WTC11 (cell line): ENCODE measurements at places on chromosomes 4 and X. TPM values are rescaled to one million over a fixed set of nuclear protein-coding genes. Genes with fewer than 3 reads are reported as not detected.

DNA sequence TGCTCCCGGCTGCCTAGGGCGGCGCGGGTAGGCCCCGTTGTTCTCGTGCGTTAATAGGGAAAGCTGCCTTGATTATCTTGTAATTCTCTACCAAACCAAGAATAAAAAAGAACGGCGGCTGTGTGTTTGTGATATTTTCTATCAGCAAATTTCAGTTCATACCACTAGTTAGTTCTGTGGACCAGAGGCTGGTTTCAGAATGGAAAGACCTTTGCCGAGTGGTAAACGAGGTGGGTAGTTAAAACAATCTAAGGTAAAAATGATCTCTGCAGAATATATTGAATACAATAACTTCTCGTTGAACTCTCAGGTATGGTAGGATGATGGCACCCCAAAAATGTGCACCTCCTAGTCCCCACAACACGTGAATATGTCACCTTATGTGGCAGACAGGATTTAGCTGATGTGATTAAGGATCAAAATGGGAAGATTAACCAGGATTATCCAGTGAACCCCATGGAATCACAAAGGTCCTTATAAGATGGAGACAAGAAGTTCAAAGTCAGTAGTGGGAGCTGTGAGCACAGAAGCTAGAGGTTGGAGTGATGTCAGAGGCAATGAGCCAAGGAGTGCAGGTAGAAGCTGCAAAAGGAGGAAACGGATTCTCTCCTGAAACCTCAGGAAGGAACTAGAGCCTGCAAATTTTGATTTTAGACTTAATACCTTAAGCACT lies 574 bp upstream of the CFAP97 start:
- DNase-seq = no peak

GRCh38 chr4:71847300-71847699 lies 63.4 kb upstream of the GC start:
- no peak for DNase-seq

DNA sequence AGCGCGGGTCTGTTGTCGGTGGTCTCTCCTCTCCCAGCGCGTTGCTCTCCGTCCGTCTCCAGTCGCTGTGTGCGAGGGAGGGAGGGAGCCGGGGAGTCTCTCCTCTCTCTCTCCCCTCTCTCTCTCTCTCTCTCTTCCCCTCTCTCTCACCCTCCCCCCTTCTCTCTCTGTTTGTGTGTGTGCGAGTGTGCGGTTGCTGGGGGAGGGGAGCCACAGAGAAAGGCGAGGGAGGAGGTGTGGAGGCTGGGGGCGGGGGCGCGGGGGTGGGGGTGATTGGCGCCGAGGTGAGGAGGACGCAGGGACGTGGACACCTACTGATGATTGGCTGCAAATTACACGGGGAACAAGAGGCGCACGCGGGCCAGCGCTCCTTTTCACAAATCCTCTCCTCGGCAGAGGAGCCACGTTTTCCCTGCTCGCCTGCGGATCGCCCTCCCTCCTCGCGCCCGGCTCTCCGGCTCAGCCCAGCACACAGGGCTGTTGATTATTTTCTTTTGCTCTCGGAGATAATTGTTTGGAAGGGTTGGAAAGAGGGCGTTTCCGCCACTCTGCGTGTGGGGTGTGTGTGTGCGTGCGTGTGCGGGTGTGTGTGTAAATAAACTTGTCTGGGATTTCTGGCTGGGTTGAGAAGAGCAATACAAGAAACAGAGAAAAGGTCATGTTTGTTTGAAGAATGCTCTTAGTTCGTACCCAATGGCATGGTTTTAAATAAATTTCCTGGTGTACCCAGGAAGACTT lies at the start of gene CXXC4:
Gene CXXC4 (minus strand): TSS at position 73 of the 738 bp plus-strand sequence. CDS start 3,092 bp downstream, outside the sequence.
- peak; percentile 80 for DNase-seq

DNA sequence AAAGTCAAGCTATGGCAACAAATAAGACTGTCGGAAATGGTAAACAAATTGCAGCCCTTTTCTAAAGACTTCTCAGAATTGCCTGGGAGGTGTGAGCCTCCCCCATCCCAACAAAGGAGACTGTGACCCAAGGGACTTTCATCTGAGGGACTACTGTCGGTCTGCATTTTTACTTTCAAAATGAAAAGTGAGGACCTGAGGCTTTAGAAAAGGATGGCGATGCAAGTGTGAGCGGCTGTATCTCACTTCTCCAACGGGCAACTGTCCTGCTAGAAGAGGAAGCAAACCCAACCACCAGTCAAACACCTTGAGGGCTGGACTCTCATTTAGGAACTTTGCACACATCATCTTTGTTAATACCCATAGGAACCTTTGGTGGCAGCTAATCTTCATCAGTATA lies 62.6 kb upstream of the CLNK start:
- no peak for DNase-seq

DNA sequence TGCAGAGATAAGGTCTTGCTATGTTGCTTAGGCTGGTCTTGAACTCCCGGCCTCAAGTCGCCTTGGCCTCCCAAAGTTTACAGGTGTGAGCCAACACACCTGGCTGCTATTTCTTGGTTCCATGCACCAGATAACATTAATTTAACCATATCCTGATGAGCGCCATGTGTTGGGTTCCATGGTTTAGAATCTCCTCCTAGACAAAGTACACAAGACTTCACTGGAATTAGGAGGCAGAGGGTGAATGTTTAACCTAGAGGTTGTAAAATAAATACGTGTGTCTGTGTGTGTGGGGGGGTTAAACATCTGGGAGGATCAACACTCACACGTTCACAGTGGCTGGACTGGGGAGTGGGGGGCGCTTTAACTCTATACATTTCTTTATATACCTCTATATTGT lies 32.4 kb upstream of the SORCS2 start:
- DNase-seq = no peak

GRCh38 chr4:139915037-139915436 lies 238.9 kb downstream of the MAML3 start:
- DNase-seq = no peak

The MAGEA11 gene
- not detected in 3 replicates for total RNA-seq

The RBM46 gene
- total RNA-seq = 3.3 to 4.6 TPM (median 4.2 TPM) in 3 replicates
